ENCODE measurements at places on chromosomes 13 and 19.

- DNase-seq: no peak
These were observed 9.8 kb downstream of the AP1M1 start for GRCh38 chr19:16207490-16208025.

GRCh38 chr13:100790405-100790804, 115.8 kb upstream of the TMTC4 start:
- DNase-seq: no peak

- no peak for DNase-seq
These were observed 43.4 kb downstream of the TPT1 start for GRCh38 chr13:45297456-45298205.

DNA sequence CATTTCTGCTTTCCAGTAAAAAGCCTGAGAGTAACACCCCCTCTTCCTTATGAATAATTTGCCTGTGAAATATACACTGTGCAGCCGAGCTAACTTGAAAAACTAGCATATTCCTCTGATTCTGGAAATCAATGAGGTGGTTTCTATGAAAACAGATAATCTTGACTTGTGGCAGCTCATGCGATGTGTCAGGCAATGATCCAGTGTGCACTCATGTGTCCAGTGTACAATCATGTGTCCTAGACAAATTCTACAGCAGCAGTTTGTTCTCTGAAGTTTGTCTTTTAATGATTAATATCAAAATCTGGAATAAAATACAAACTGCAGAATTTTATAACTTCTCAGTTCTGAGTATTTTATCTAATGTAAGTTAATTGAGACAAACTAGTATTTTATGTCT, 2213.9 kb upstream of the PCDH20 start:
- DNase-seq: no peak

- DNase-seq: no peak
These were observed 398.9 kb downstream of the GPC6 start for GRCh38 chr13:93625536-93625935.

DNA sequence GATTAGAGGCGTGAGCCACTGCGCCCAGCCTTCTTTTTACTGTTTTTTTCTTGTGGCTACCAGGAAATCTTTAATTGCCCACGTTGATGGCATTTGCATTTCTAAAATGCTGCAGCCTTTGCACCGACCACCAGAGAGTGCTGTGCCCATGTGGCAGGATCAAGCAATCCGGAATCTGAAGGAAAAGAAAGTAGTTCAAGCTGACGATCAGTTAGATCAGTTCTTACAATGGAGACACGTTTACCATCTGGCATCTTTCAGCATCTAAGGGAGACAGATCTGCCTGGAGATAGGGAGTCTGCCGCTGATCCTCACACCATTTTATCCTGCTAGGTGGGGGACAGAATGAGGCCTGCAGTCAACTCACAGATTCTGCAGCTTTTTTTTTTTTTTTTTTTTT, 19.9 kb downstream of the TINCR start:
- no peak for DNase-seq

- no peak for DNase-seq
These were observed 32.4 kb upstream of the EIF3G start for GRCh38 chr19:10152100-10152499.

DNA sequence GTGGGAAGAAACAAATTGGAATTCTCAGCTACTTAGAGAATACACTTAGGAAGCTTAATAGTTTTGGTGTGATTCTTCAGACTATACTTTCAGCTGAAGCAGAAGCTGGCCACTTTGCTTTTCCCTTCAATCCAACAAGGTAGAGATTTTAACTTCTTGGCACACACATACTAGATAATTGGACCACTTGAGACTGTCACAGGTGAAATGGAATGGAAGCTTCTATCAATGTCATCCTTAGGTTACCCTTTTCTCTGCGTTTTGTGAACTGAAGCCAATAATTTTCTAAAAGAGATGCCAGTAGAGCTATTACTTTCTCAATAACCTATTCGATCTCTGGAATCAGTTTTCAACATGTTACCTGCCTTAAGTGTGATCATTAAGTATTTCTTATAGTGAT, 405.3 kb downstream of the PCDH20 start:
- no peak for DNase-seq

GRCh38 chr13:24727731-24728601, 36.0 kb upstream of the RNF17 start:
- no peak for DNase-seq

DNA sequence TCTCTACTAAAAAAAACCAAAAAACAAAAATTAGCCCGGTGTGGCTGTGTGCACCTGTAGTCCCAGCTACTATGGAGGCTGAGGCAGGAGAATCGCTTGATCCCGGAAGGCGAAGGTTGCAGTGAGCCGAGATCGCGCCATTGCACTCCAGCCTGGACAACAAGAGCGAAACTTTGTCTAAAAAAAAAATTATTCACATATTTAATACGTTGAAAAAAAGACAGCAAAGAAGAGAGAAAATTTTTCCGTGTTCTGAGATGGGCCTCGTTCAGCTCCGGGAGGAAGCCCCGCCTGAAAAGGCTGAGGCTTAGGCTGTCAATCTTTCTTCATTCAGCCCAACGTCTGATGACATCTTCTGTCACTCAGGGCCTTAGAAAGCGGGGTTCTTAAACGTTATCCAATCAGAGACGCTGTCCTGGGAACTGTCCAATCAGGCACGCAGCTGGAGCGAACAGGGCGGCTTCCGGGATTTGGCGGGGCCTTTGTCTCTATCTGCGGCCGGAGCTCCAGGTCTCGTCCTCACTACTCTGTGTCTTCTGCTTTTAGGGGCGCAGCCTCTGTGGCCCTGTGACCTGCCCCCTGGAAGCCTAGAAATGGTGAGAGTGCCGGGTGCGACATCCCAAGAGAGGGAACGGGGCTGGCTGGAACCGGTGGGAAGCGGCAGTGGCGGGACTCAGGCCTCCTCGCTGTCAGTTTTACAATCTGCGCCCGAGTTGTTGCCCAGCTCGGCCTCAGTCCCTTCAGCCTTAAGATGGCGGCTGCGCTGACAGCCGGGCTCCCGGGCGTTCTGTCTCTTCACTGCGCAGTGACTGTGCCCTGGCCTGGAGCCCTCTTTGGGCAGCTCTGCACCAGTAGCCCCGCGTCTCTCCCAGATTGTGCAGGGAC, at the start of gene ZNF726:
TSS of gene ZNF726 (plus strand) at position 485 of the 885 bp plus-strand sequence. CDS start at position 594, 109 bp downstream.
- peak; percentile 75 for DNase-seq

DNA sequence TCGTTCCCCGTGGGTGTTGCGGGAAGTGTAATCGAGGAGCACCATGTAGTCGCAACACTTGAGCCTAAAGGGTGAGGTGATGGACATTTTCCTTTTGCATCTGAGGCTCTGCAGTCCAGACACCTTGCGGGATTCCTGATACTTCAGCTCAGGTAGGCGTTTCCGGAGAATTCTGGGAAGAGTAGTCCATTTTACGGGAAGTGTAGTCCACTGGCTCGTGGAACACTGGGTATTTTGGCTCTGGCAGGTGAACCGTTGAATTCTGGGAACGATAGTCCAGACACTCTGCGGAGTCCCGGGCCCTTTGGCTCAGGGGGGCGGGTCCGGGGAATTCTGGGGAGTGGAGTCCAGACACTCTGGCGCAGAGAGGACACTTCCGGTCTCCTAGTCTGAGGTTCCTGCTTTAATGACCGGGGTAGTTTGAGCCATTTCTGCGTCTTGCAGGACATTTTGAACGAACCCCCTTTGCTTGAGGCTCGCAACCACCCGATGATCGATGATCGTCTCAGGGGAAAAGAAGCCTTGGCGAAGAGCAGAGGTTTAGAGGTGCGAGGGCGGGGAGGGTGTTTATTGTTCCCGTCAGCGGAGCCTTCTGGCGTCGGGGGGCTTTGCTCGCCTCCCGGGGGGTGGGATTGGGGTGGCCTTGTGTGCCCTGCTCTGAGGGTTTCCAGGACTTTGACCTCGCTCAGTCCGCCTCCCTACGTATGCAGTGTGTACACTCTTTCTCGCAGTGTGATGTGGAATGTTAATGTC, at the start of gene ZNF223:
TSS of gene ZNF223 (plus strand) at position 387 of the 753 bp plus-strand sequence. CDS start 3,141 bp downstream, outside the sequence.
- DNase-seq: peak; percentile 77

GRCh38 chr19:11699931-11700794, 38.6 kb downstream of the ZNF823 start:
- DNase-seq: no peak

GRCh38 chr13:20274466-20274865, 42.3 kb upstream of the GJB6 start:
- no peak for DNase-seq

DNA sequence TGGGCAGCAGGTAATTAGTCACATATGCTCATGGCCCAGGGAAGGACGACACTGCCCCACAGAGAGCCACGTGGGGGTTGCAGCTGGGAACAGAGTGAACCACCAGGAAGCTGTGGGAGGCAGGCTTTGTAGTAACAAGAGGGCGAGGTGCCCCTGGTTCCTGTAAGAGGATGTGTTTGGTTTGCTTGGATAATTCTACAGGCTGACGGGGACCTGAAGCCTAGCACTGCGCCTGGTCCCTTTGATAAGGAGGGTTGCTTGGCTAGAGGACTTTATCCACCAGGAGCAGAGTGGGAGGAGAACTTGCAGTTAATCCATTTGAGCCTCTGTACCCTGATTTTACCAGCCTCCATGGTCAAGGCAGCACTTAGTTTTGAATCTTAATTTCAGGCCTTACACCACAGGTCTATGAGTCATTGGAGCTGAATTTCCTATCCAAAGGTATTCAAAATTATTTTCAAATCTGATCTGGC, 67.4 kb upstream of the CLDN10 start:
- no peak for DNase-seq

GRCh38 chr13:82717249-82717648, 1165.0 kb downstream of the SLITRK1 start:
- DNase-seq: no peak

GRCh38 chr13:67343777-67344176, 113.6 kb upstream of the PCDH9 start:
- DNase-seq: no peak

- DNase-seq: no peak
These were observed 115.6 kb downstream of the RAB20 start for GRCh38 chr13:110445722-110446574.

- DNase-seq: no peak
These were observed 560 bp downstream of the NDUFA7 start for GRCh38 chr19:8320564-8321066.

DNA sequence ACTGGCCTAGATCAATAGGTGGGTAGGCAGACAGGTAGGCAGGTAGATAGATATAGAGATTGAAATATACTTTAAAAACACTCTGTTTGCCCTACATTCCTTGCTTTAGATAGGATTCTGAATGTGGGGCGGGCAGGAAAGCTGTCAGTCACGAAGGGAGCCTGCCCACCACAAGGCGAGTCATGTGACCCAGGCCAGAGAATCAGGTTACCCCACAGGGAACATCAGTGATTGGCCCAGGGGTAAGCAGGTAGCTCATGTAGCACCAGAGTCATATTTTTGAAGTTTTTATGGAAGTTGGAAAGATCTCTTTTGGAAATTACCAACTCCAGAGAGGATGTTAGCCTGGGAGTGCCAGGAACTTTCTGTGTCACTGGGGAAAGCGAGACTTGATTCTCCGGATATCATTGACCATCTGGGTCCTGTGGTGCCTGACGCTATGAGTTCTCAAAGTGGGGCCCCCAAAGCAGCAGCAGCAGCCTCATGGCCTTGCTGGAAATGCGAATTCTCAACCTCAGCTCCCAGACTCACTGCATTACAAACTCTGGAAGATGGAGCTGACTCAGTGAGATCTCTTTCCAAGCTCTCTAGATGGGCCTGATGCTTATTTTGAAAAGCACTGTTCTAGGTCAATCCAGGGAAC, 60.3 kb downstream of the IRS2 start:
- DNase-seq: no peak

- DNase-seq: no peak
These were observed 637.2 kb upstream of the MIR17HG start for GRCh38 chr13:90710164-90710759.

- DNase-seq: no peak
These were observed 139.0 kb downstream of the ZDHHC20 start for GRCh38 chr13:21319869-21320641.

GRCh38 chr13:99442273-99442895, 58.9 kb upstream of the TM9SF2 start:
- DNase-seq: no peak

DNA sequence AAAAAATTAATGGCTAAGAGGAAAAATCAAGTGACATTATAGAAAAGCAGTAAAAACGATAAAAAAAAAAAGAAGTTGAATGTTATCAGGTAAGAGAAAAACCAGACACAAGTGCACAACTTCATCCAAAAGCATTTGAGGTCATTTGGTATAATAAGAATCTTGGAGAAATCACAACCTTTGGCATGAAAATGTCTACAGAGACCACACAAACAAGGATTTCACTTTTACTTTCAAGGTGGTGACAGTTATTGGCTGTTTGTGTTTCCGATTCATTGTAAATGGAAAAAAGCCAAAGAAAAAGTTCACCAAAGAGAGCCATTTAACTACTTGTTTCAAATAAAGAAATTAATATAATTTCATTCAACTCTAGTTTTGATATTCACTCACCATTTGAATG, 1193.5 kb downstream of the PCDH9 start:
- no peak for DNase-seq

DNA sequence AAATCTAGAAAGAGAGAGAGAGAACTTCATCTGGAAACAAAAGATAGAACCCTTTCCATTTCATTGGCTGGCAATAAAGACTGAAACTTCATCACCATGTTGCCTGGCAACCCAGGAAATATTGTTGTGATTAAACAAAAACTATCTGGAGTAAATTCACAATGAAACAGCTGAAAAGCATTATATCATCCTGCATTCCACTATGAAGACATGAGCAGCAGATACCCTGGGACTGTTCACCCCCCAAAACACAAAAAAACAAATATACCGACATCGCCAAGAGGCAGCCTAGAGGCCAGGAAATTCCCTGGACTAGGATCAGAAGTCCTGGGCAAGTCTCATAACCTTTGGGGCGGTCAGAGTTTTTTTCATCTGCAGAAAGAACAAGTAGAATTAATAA, 158.3 kb downstream of the FOXO1 start:
- DNase-seq: no peak

DNA sequence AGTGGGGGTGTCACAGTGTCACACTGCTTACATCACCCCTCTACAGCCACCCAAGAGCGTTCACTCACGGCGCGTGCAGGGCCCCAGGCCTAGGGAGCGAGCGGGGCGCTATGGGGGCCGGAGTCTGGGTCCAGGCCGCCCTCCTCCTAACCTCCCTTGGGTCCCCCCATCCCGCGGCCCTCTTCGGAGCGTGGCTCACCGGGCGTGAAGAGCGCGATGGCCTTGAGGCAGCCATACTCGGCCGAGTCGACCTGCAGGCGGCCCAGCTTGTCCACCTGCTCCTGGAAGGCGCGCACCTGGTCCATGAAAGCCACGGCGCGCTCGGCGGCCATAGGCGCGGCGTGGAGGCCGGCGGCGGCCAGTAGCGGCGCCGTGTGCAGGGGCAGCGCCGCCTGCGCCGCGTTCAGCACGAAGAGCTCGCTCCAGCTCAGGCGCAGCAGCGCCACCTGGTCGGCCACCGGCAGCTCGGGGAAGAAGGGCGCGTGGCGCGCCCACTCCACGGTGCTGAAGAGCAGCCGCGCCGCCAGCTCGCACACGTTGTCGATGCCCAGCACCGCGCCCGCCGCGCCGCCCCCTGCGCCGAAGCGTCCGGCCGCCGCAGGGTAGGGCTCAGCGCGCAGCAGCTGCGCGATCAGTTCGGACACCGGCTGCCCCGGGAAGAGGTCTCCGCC, 9.4 kb downstream of the OCEL1 start:
- no peak for DNase-seq
